ENCODE measurements at places on chromosomes 6 and 20.

DNA sequence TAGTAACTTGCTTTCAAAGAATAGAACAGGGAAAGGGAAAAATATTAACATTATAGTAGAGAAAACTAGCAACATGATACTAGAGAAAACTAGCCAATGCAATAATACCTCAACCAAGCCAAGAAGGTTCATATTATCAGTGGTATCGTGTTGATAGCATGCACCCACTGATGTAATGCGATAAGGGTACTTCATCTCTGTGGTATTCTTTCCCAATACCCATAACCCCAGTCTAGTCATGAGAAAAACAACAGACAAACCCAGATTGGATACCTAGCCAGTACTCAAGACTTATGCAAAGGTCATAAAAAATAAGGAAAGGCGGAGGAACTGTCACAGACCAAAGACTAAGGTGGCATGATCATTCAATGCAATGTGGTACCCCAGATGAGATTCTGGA, 21.0 kb downstream of the BLOC1S5 start:
- DNase-seq = no peak

- DNase-seq = no peak
Measured at GRCh38 chr20:23087587-23088251, 1.6 kb upstream of the CD93 start.

DNA sequence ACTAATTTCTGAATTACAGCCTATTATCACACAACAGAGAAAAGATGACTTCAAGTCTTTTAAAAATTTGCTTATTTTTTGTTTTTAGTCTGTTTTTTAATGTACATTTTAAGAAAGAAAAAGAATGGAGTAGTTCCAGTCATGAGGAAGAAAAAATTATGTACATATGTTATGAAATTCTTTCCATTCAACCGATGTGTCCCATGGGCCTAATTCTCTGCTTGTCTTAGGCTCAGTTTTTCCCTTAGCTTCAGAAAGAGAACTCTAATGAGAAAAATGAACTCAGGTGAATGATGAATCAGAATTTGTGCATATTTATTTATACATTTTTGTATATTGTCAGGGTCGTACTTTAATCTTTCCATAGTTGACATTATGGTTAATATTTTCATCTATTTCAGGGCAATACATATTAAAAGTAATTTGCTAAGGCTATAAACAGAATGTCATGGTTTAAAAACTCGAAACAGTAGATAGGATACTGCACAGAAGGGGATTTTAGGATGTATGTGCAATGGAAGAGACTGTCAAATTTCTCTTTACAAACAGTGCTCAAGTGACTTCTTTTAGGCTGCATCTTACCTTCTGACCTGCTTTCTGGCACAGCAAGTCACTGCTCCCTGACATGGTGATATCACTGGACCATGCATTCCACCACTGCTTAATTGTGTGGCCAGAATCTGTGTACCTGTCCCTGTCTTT, 153.1 kb downstream of the EPHA7 start:
- no peak for DNase-seq

- no peak for DNase-seq
Measured at GRCh38 chr6:44335631-44336030, 6.8 kb upstream of the SPATS1 start.

- no peak for DNase-seq
Measured at GRCh38 chr6:16399158-16399557, 160.8 kb downstream of the GMPR start.

DNA sequence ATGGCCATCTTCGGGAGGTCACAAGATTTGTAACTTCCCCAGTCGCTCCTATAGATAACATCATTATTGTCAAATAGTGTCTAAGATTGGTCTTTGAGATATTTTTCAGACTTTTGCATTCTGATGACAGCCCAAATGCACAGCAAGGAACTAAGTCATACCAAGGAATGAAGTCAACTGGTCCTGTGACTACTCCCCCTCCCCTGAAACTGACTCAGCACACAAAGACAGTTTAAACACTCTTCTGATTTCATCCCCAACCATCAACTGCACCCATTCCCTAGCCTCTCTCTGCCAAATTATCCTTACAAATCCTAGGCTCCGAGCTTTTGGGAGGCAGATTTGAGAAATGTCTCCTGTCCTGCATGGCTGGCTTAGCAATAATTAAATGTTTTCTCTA, 139.4 kb downstream of the HS3ST5 start:
- no peak for DNase-seq

- no peak for DNase-seq
Measured at GRCh38 chr6:42199106-42199981, 4.6 kb upstream of the GUCA1B start.

- DNase-seq = no peak
Measured at GRCh38 chr6:129188795-129189194, 305.9 kb downstream of the LAMA2 start.

DNA sequence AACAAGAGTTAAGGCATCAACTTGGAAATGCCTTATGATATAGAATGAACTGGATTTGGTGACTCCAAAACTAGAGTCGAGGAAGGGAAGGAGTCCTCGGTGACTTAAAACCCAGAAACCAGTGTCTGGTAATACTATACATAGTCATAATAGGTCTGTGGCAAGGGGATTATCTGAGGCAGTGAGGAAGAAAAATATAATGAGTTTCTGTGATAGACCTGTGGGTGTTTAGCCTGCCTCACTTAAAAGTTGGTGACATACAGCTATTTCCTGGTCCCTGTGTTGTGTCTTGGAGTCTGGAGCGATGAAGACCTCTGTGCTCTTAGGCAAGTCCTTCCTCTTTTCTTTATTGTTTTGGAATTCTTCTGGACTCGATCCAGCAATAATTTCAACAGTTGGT, 5.1 kb upstream of the MYO6 start:
- no peak for DNase-seq

- no peak for DNase-seq
Measured at GRCh38 chr6:53517021-53517420, 27.9 kb downstream of the GCLC start.

- DNase-seq = no peak
Measured at GRCh38 chr6:124205921-124206320, 402.3 kb downstream of the NKAIN2 start.

DNA sequence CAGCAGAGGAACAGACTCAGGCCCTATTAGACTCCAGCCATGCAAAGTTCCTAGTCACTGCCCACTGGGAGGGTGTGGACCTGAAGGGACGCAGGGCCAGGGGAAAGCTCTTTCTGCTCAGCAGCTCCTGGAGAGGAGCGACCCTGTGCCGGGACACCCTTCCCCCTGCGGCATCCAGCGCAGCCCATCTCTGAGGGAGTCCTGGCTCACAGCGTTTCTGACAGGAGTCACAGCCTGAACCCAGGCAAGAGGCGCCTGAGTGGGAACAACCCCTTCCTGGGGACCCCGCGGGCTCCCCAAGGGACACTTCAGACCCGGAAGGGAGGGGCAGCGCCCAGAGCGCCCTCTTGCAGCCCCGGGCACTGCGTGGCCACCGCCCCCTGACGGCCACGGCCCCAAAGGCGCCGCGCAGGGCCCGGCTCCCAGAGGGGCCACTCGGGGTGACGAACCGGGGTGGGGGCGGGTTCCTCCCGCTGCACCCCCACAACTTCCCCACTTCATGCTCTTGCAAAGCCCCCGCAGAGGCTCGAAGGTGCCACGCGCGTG, 862 bp downstream of the UCKL1 start:
- no peak for DNase-seq

- DNase-seq = no peak
Measured at GRCh38 chr6:90295854-90296340, 746 bp downstream of the BACH2 start.

GRCh38 chr6:116385921-116386320, 15.2 kb downstream of the DSE start:
- DNase-seq = no peak

- DNase-seq = no peak
Measured at GRCh38 chr20:8334641-8335040, 202.6 kb downstream of the PLCB1 start.

DNA sequence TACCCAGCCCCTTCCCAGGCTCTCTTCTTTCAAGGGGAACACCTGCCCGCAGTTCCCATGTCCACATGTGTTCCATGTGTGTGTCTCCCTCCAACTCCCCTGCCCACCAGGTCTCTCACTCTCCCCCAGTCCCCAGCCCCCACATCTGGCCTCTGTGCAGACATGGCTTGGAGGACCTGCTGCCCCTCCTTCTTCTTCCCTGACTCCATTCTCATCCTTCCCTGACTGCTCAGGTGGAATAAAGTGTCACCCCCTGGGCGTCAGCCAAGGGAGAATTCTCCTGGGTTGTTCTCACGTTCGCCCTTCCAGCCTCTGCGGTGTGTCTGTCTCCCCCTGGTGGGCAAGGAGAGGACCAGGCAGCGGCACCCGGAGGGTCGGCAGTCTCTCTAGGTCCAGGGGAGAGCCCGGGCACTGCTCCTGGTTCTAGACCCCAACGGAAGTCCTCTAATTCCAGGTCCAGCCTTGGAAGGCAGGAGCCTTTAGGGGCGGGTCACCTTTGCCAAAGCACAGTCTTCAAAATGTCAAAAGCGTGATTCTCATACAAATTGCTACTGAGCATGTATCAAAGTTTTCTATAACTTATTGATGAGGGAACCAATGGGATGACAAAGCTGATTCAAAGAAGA, 50.5 kb downstream of the EBF4 start:
- DNase-seq = no peak

DNA sequence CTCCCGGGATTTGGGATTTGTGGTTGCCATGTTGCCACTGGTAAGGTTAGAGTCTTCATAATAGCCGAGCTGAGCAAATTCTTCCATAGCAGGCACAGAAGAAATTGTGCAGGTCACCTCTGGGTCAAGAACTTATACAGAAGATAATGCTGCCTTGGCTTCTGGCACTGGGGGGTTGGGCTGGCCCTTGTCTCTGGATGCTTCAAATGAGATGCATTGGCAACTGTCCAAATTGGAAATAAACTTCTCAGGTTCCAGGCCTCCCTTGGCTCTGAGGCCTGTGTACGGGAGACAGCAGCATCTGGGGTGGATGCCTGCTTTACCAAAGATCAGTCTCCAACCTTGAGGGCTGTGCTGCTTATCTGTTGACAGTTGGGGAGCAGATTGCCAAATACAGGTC, 26.2 kb downstream of the MYO6 start:
- DNase-seq = no peak

DNA sequence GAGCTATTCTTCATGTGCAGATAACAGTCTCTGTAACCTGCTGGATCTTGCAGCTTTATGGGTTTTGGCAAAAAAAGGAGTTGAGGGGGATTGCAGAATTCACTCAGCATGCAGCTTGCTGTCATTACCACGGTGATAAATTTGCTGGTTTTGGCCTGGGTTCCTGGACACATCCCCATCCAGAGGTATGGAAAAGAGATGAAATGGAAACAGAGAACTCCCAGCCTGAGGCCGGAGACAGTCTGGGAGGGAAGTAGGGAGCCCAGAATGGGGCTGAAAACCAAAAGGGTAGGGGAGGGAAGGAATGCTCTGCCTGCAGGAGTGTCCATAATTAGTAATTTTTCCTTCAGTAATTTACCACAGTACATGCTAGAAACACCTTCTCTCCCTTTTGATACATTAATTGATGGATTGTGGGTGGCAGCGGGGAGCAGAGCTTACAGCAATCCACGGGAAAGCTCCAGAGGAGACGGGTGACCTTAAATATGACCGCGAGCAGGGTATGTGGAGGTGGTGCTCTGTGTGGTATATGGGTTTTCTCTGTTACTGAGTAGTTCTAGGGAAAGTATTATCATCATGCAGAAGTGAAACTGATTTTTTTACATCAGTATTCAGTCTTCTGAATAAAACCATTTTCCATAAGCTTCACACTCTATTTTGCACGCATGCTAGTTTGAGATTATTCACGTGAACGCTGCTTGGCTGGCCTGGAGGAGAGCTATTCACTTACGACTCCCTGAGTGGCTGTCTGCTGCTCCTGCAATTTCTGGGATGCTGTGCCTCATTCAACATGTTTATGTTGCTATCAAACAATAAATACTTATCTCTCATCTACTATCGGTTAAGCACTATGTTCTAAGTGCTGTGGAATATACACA, 66.3 kb upstream of the KCNK16 start:
- no peak for DNase-seq

GRCh38 chr20:62470001-62470400, 5.8 kb downstream of the GATA5 start:
- no peak for DNase-seq

GRCh38 chr6:593139-593906, 63.6 kb downstream of the HUS1B start:
- no peak for DNase-seq

GRCh38 chr6:506508-506907, 115.0 kb downstream of the IRF4 start:
- no peak for DNase-seq

DNA sequence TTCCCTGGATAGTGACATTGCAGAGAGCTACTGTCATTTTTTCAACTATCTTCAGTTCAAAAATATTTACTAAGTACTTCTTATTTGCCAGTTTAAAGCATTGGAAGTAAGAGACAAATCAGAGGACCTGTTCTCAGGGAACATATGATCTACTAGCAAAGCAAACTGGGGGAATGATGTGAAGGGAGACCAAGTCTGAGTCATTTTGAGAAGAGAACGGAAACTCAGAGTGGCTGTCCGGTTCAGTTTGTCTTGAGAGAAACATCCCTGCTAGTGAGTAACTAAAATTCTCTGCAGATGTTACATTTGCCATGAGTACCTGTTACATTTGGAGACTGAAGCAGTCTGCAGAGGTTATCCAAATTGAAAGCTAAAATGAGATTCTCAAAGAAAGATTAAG, 118.3 kb downstream of the KCNQ5 start:
- no peak for DNase-seq

- DNase-seq = no peak
Measured at GRCh38 chr6:107275330-107275865, 160.1 kb upstream of the BEND3 start.

DNA sequence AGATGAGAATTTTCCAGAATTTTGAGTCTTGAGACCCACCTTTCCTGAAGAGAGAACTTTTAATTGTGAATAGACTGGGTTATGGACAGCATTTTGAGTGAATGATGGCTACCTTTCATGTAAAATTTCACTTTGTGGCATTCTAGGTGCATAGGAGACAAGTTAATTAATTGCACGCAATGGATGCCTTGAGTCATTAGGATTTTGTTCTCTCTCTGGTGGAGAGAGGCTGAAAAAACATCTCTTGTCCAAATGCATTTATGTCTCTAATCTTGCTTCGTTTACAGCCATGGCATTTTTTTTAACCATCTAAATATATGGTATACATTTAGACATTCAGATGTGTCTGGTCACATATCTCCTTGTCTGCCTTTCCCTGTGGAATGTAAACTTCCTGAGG, 3.1 kb downstream of the RHAG start:
- no peak for DNase-seq

DNA sequence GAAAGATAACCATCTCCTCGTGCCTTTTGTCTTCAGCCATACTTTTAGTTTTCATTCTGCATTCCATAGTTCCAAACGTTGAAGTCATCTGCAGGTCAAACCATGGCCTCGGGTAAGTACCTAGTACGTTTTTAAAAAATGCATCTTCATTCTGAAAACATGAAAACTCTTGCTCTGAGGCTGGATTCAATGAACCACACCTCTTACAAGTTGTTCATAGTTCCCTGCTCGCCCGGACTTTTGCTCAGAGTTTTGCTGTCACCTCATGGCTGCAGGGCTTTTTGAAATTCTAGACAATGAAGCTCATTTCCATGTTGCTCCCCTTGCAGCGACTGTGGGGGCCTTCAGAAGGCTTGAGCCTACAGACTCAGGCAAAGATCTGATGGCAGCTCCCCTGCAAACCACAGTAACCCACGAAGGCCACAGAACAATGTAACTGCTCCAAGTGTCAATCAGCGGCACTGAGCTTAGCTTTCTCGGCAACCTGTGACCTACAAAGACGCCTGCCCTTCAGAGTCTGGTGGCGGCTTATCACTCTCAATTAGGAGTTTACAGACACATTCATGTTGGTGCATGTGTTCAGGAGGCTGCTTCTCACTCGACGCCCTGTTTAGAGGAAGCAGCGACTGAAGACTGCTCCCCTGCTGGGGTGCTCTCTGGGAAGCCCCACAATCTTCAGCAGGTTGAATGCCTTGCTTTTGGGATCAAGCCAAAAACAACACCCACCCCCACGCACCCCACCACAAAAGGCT, 61.2 kb downstream of the FOXC1 start:
- DNase-seq = no peak

Data from AG09309 (cell line).